ENCODE measurements at places on chromosomes 5 and 9.

GRCh38 chr9:107348836-107349235, 65.8 kb downstream of the RAD23B start:
- DNase-seq = no peak

GRCh38 chr5:139690064-139690802, 42.1 kb downstream of the CXXC5 start:
- DNase-seq = no peak

GRCh38 chr9:111192650-111193049, 137.4 kb downstream of the OR2K2 start:
- no peak for DNase-seq

DNA sequence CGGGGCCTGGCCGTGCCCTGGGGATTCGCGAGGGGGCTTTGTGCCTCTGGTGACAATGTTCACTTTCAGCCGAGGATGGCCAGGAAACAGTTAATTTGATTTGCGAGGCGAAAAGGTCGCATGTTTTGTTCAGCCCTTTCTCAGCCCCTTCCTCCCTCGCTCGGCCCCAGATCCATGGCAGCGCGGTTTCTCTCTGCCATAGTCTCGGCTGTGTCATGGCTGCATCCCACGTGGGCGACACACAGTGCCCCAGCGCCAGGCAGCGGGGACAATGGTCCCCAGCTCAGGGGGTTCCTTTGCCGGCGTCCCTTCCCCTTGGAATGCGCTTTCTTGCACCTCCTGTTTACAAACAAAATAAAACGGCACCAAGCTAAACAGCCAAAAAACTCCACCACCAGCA, 370.3 kb upstream of the IRX2 start:
- no peak for DNase-seq

DNA sequence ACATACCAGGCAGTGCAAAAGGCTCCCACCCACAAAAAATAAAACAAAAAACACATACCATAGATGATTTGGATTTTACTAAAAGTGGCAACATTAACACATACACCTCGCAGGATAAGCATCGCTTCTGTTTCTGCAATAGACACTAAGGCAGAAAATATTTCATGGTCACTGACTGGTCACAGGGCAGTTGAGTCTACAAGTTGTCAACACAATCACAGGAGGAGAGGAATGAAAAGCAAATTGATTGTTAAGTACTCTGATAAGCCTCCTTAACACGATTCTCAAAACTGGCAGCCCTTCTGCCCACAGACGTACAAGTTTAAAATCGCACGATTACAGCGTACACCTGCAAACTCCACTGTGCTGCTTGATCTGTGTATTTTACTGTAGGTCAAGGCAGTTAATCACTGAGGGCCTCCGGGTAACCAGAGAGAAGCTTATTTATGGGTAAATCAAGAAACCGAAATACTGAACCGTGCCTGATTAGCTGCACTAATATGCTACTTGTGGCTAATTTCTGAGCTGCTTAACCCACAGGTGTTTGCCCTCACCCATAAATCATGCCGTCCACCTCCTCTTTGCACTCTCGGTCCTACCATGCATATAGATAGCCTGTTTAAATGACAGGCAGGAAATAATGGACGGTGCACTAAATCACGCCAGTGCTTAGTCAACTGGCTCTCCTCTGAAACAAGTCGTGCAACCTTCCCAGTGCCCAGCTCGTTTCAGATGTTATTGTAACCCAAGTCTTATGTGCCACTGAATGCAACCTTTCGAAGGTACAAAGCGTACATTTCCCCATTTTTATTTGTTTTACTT, 659.4 kb upstream of the ADAMTS16 start:
- no peak for DNase-seq

- no peak for DNase-seq
Measured at GRCh38 chr5:31404325-31404724, 127.6 kb downstream of the DROSHA start.

GRCh38 chr5:179415291-179416060, 70.2 kb upstream of the ADAMTS2 start:
- no peak for DNase-seq

DNA sequence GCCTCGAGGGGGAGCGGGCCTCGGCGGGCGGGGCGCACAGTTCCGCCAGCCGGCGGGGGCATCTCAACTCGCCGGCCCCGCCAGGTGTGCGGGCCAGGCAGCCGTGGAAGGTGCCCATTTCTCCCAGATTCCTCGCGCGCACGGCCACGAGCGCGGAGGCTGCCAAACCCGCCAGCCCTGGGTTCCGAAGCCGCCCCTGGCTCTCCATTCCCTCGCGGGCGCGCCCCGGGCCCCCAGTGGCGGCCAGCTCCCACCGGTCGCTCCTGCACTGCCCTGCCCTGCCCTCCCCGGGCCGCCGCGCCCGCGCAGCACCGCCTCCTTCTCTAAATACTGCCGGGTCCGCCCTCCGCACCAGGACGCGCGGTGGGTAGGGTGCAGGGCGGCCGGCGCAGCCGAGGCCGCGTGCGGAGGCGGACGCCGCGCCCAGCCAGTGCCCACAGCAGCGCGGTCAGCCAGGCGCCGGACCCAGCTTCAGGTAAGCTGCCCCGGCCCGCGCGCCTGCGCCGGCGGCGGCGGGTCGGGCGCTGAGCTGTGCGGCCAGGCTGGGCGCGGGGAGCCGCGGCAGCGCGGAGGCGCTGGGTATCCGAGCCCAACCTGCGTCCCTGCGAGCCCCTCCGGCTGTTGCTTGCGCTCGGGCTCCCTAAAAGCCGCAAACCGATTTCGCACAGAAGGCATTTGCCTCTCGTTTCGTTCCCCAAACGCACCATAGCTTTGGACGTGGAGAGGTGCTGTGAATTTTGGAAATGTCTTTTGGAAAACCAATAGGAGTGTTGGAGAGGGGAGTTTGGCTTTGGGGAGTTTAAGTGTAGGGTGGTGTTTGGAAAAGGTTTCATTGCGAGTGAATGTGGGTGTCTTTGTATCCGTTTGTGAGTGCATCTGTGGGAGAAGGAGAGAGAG, at the start of gene TMEM171:
Gene TMEM171, plus strand, starts transcription at position 354 of the 897 bp plus-strand sequence. CDS start 2,799 bp downstream, outside the sequence.
- DNase-seq = no peak

- DNase-seq = no peak
Measured at GRCh38 chr5:149238540-149238939, 33.1 kb upstream of the AFAP1L1 start.

GRCh38 chr5:151470439-151470838, 23.0 kb downstream of the SLC36A1 start:
- no peak for DNase-seq

GRCh38 chr9:100600521-100601079, 22.7 kb downstream of the CAVIN4 start:
- DNase-seq = no peak

- DNase-seq = no peak
Measured at GRCh38 chr5:170166101-170166500, 60.4 kb downstream of the FOXI1 start.

DNA sequence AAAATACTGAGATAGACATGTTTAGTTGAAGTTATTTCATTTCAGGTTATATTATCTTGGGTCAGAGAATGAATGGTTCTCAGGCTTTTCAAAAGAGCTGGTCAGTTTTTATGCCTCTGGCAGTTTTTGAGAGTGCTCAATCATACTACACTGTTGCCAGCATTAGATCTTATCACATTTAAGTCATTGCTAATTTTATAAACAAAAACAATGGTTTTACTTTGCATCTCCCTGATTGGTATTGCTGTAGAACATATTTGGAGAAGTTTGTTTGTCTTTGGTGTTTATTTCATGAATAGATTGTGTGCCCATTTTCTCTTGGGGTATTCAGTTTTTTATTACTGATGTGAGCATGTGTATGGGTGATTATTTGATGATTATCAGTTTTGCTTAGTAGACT, 1.5 kb downstream of the CATSPER3 start:
- no peak for DNase-seq

GRCh38 chr5:175464074-175464941, 14.1 kb upstream of the SFXN1 start:
- peak; percentile 10 for DNase-seq

- DNase-seq = no peak
Measured at GRCh38 chr9:81137976-81138568, 551.3 kb downstream of the TLE1 start.

DNA sequence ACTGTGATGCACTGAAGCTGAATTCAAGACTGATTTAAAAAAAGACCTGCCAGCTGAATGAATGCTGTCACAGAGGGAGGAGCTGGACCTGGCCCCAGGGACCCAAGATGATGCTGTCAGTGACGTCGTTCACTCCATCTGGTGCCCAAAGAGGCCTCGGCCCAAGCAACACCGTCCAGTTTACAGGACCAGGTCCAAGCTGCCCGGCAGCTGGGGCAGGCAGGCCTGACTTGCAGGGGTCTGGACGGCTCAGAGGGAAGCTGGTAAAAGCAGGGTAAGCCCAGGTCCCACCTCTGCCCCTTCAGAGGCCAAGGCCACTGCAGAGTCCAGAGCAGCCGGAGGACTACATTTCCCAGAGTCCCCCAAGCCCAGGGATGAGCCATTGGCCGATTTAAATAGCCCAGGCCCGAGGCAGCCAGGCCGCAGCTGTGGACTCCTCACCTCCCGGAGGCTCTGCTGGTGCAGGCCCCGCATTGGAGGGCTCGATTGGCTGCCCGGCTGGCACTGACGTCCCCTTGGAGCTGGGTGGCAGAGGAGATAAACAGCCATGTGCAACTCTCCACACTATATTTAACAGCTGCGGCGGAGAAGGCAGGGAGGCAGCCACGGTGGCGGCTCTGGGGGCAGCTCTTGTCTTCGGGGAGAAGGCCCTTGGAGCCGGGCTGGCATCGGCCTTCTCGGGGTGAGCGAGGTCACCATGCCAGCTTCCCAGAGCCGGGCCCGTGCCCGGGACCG, at the start of gene PLPP7:
Gene PLPP7, plus strand, starts transcription at position 423 of the 735 bp plus-strand sequence. Its CDS starts 275 bp downstream, at position 698.
- no peak for DNase-seq

DNA sequence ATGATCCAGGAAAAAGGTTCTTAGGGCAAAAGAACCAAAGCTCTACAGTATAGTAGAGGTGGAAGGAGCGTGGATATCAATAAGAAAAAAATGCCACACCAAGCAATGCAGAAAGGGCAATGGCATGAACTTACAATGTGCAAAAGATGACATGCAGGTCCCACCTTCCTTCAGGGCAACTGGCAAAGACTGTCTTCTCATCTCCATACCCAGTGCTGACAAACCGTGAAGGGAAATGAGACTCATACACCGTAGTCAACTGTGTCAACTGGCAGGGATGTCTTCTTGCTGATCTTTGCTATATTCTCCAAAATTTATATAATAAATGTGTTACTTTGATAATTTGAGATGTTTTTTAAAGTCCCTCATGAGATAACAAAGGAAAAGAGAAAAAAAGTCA, 36.0 kb downstream of the MED27 start:
- no peak for DNase-seq

DNA sequence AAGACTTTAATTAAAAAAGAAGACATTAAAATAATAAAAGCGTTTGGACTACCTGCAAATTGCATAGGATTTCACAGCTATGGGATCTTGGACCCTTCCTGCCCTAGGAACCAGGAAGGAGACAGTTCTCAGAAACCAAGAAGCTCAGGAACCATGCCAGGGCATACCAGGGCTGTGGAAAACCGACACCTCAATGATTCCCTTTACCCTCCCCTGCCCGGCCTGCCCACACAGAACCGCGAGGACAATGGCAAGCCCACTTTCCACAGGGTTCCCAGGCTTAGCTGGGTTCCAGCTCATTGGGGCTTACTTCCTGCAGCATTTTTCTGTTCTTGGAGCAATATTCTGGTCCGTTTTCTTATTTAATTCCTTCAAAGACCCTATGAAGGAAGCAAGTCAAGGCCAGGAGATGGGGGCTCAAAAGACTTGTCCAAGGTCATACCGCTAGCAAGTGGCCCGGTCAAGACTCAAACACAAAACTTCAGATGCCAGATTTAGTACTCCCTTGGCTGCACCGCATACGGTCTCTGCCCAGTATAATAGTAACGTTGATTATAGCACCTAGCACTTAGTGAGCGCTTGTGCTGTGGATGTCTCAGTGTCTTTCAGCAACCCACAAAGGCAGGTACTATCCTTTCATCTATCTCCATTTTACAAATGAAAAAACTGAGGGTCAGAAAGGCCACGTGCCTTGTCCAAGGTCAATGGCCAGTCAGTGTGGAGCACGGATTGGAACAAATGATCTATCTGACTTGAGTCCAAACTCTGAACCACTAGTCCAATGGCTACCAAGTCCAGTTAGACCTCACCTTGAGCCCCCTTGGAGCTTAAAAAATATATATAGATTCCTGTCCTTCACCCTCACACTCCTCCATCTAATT, 6.8 kb downstream of the FAT2 start:
- no peak for DNase-seq

DNA sequence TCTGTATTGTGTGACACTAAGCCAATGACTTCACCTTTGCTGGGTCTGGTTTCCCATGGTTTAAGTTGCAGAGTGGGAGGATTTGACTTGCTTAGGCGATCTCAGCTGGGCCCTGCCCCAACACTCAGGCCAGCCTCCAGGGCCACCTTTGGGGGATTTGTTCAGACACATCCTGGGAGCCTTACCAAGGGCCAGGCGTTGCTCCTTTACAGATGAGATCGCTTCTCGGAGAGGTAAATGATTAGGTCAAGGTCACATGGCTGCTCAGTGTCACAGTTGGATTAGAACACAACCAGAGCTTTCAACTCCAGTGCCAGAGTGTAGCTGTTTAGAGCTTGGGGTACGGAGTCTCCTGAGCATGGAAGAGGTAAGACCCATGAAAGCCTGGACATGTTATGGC, 57.5 kb downstream of the COL27A1 start:
- DNase-seq = no peak

GRCh38 chr9:93219692-93220091, 35.8 kb downstream of the WNK2 start:
- DNase-seq = no peak

DNA sequence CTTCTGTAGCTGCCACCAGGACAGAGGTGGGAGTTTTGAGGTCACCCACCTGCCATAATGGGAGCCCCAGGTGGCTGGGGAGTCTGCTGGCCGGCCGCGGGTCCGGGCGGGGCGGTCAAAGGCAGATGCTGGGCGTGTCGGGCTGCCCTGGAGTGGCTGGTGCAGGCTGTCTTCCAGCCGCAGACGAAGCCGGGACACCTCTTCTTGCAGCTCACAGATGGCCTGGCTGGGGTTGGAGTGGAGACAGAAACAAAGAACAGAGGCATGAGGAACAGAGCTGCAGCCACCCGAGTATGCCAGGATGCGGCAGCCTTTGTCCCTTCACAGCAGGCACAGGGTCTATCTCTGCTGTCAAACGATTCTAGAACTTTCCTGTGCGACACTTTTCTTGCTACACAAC, 18.0 kb downstream of the ORM2 start:
- DNase-seq = no peak

- DNase-seq = no peak
Measured at GRCh38 chr5:20575571-20575970, 587.6 kb upstream of the CDH18 start.

DNA sequence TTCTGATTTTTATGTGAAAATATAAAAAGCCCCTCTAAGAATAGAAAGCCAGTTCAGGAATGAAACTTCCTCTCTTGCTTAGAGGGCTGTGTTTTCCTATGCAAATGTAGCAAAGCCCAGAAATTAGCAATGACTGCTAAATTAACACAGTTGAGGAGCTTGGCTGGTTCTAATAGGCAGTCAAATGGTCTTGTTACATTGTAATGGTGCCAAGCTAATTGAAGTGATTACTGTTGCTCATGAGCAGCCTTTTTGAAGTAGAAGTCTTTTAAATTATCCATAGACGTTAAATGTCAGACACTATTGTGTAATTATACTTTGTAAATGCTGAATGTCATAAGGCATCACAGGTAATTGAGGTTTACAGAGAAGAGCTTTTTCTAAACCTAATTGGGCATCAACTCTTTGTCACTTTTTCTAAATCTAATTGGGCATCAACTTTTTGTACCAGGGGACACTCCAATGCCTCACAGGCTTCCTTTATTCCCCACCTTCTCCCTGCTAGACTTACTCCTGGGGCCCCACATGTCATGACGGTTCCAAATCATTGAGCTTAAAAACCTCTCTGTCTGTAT, 229.1 kb downstream of the PSAT1 start:
- no peak for DNase-seq
